ENCODE measurements at places on chromosomes 16 and 17. TPM values are rescaled to one million over a fixed set of nuclear protein-coding genes. Genes with fewer than 3 reads are reported as not detected.

ABCC12 gene
- 0.06 TPM for total RNA-seq

PPY gene
- not detected for total RNA-seq

NTN3 gene
- not detected for total RNA-seq

GPR179 gene
- total RNA-seq = 0.03 TPM

CFAP97D1 gene
- 0.04 TPM for total RNA-seq

RNF112 gene
- total RNA-seq = 0.45 TPM

ZNF18 gene
- 3.9 TPM for total RNA-seq

SCN4A gene
- 0.07 TPM for total RNA-seq

CIITA gene
- total RNA-seq = 0.17 TPM

PRDM7 gene
- total RNA-seq = not detected

CFAP52 gene
- total RNA-seq = not detected

GJC1 gene
- total RNA-seq = 33.3 TPM

EVPLL gene
- total RNA-seq = not detected

TNFRSF17 gene
- total RNA-seq = not detected

CDH13 gene
- not detected for total RNA-seq

ST6GALNAC1 gene
- not detected for total RNA-seq

TNS4 gene
- 86.7 TPM for total RNA-seq

THRA gene
- 15.2 TPM for total RNA-seq

OTOP3 gene
- not detected for total RNA-seq

FOXJ1 gene
- total RNA-seq = 0.40 TPM

RNF222 gene
- total RNA-seq = not detected

TVP23A gene
- 0.34 TPM for total RNA-seq

JUP gene
- total RNA-seq = 119 TPM

P2RX5 gene
- total RNA-seq = 26.5 TPM

Measured in A549 treated with CpdA at 1 μM for 4 hours (cell line).